ENCODE measurements at places on chromosomes 12 and 14.

GRCh38 chr12:10033783-10034545 is 3.5 kb downstream of the CLEC9A start:
- no peak for DNase-seq

DNA sequence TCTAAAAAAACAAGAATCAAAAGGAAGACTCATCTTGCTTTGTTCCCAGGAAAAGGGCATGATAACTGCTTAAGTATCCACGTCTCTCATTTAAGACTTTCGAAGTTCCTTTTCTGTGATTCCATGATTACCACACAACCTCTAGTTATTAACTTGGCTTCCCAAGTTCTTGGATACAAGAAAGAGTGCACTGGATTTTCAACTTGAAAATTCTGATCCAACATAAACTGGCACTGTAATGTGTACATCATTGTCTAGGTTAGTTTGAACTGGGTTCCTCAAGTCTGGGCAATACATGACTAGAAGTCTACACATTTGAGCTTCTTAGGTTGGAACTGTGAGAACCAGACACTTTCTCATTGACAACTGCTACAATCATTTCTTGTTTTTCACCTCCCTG is 1.6 kb downstream of the KLHL28 start:
- DNase-seq = peak; percentile 32

DNA sequence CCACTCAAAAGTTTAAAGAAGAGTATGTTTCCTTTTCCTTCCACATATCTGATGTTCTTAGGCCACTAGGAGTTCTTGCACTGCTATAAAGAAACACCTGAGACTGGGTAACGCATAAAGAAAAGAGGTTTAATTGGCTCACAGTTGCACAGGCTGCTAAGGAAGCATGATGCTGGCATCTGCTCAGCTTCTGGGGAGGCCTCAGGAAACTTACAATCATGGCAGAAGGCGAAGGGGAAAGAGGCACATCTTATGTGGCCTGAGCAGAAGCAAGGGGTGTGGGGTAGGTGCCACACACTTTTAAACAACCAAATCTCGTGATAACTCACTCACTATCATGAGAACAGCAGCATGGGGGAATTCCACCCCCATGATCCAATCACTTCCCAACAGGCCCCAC is 7.7 kb upstream of the CRADD start:
- DNase-seq = no peak

DNA sequence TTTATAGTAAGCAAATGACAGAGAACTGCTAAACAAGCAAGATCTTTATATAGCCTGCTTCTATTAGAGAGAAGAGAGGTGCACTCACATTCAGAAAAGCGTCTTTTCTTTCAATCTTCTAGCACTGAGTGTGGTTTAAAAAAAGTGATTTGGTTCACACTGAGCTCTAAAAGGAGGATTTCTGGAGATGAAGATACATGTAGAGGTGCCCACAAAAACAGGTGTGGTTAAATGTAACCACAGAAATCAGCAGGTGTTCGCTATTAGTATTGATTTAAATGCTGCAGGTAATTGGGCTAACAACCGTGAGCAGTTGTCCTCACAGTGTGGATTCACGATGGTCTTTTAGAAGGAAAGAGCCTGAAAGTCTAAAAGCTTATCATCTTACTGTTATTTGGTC is 10.7 kb downstream of the PKP2 start:
- no peak for DNase-seq

GRCh38 chr14:49287004-49287403 is 299.2 kb downstream of the RPS29 start:
- no peak for DNase-seq

GRCh38 chr12:121874071-121874470 is 14.5 kb upstream of the PSMD9 start:
- DNase-seq = no peak

DNA sequence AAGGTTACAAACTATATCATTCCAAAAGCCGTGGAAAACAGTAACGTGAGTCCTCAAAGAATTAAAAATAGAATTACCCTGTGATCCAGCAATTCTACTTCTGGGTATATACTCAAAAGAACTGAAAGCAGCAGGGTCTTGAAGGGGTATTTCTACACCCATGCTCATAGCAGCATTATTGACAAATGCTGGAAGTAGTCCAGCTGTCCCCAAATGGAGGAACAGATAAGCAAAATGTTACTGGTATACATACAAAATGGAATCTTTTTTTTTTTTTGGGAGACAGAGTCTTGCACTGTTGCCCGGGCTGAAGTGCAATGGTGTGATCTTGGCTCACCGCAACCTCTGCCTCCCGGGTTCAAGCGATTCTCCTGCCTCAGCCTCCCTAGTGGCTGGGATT is 32.9 kb downstream of the ADIPOR2 start:
- no peak for DNase-seq

DNA sequence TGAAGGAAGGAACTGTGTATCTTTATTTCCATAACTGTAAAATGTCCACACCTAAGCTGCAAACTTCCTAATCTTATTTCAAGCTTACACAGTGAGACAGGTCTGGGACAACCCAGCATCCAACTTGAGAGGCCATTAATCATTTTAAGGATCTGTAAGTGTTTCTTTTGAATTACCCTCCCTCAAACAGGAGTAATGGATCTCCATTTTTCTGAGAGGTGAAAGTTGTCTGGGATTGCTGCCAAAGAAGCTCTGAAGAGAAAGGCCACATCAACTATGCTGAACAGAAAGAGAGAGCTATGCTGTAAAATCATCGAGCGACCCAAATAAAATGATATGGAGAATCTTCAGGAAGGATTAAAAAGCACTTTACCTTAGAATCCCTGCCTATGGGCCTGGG is 131.7 kb upstream of the CPNE8 start:
- DNase-seq = no peak

GRCh38 chr14:103862393-103862782 is 15.0 kb upstream of the PPP1R13B start:
- DNase-seq = peak; percentile 6

All from large intestine (tissue), 12 donors.